ENCODE measurements at places on chromosomes 4 and X.

DNA sequence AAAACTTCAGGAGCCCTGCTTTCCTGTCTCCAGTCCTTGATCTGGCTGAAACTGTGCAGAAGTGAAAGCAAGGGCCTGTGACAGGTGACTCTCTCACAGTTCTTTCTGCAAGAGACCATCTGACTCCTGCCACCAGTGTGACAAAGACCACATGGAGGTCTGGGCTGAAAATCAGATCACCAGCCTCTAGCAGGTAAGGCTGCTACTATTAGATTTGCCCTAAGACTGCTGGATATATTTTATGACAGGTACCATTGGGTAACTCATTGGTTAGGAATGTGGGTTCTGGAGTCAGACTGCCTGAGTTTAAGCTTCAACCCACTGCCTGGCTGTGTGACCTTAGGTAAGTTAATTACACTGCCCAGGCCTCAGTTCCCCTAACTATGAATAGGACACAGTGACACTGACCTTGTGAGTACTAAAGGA, 163.3 kb upstream of the SLC7A11 start:
- no peak for DNase-seq

GRCh38 chr4:57320849-57321248, 210.7 kb upstream of the IGFBP7 start:
- no peak for DNase-seq

- no peak for DNase-seq
Observed at GRCh38 chr4:79013756-79014155, 74.5 kb upstream of the PAQR3 start.

- DNase-seq, result no peak
Observed at GRCh38 chr4:84099599-84099998, 399.5 kb downstream of the NKX6-1 start.

DNA sequence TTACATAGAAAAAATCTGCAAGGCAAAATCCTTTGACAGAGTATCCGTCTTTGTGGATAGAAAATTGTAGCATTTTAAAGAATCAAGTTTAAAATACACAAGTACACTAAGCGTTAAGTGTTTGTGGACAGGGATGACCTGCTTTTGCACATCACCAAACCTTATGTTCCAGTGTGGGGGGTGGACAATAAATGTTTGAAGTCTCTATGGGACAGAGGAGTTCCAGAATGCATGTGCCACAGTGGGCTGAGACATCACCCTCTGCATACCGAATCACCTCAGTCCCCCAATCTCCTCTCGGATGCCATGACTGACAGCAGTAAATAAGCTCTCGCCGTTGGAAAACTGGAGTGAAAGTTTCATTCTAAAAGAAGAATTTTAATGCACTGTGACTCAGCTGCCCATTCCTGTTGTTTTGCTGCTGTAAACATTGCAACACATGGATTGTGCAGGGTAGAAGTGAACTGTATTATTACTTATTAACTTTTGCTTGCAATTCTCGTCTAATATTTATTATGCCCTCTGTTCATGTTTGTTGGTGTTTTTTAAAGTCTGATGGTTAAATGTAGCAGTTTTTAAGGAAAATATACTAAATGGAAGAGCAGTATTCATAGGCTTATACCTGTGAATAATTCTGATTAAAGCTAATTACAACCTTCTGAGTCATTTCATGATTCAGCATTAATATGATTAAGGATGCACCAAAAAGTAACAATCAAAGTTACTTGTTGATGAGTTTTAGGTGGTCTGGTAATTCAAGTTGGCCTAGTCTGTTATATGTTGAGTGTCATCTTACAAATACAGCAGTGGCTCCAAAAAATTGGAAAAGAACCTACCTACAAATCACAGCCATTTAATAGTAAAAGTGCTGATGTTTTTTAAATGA, 24.0 kb downstream of the CDKN2AIP start:
- DNase-seq, result no peak

DNA sequence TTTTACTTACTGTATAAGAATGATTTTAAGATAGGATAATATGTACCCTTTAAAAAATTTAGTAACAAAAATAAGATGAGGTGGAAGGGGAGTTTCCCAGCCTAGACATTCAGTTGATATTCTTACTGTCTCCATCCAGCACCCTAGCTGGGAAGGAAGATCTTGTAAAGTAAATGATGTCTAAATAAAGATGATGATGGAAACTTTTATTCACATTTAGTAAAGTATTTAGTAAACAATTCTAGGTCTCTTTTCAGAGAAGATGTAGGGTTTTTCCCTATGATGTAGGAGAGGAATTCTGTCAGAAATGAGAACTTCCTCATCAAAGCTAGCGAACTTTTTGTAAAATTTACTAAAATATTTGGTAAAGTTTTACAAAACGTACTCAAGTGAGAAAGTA, 136.8 kb downstream of the RAPGEF2 start:
- no peak for DNase-seq

GRCh38 chr4:6925357-6925836, 15.8 kb downstream of the TBC1D14 start:
- DNase-seq, result no peak

DNA sequence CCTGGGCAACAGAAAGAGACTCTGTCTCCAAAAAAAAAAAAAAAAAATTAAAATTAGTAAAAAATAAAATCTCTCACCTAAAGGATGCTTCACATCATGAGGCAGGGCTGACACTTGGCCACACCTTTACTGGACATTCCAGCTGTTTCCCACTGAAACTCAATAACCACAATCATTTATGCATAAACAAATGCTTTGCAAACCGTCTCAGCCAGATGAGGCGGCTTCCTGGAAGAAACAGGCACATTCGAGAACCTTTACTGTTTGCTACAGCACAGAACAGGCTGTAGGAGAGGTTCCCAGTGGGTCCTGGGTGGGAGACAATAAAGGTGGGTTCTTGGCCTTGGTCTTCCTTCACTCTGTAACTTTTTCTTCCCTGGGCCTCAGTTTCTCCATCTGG, 10.9 kb upstream of the TBC1D14 start:
- DNase-seq, result no peak

DNA sequence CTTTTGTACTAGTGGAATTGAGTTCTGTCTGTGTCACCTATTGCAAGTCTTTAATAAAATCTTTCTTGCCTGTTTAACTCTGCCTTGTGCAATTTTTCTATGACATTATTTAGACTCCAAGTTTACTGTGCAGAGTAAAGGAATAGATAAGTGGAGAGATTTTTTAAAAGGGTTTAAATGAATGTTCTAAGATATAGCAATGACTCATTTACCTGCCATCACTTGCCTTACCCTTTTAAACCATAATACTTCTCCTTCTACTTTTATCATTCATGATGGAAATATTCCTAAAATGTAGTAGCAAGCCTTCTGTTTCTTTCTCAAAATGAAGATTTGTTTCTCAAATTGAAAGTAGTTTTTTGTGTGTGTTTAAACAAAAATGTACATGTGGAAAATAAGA, 782.8 kb upstream of the MAGEB2 start:
- DNase-seq, result no peak

- no peak for DNase-seq
Observed at GRCh38 chrX:2401590-2402360, 99.0 kb downstream of the DHRSX start.

DNA sequence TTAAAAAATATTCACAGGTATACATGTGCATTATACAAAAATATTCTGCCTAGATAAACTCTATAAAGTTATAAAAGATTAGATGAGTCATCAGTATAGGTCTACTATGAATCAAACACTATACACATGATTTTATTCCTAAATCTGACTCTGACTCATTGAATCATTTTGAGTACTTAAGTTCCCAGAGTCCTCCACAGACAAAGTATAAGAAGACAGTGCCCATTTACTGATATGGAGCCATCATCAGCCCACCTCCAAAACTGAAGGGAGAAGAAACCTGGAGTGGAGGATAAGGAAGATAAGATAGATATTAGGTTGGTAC, 28.7 kb upstream of the ANTXR2 start:
- no peak for DNase-seq

GRCh38 chr4:121213940-121214339, 49.8 kb upstream of the TNIP3 start:
- DNase-seq, result no peak

DNA sequence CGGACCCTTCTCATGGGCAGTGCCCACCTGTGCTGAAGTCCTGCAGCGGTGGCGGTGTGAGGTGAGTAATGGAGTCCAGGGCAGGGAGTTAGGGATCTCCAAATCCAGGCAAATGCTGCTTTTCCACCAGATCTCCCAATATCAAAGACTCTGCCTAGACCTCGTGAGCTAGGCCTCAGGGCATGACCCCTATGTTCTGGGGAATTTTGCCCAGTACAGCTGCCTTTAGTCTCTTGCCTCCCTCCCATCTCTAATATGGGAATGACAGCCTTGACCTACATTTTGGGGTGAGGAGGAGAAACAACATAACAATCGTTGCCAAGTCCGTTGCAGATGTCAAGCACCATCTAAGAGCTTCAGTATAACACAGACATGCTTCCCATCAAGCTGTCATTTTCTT, 7.3 kb downstream of the PAK3 start:
- DNase-seq, result no peak

DNA sequence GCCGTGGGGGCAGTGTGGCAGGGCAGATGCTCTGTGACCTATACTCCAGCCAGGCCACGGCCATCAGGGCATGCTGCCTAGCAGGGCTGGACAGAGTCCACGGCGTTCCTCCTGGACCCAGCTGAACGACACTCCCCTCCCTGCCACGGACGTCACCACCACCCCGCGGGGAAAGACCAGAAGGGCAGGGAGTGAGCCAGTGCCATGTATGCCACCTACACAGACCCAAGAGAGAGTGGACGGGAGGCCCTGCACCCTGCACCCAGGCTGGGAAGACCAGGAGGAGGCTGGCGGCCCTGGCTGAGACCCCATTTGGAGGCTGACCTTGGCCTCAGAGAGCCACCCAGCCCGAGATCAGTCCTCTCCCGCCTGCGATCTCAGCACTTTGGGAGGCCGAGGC, 101.9 kb downstream of the FAM53A start:
- no peak for DNase-seq

DNA sequence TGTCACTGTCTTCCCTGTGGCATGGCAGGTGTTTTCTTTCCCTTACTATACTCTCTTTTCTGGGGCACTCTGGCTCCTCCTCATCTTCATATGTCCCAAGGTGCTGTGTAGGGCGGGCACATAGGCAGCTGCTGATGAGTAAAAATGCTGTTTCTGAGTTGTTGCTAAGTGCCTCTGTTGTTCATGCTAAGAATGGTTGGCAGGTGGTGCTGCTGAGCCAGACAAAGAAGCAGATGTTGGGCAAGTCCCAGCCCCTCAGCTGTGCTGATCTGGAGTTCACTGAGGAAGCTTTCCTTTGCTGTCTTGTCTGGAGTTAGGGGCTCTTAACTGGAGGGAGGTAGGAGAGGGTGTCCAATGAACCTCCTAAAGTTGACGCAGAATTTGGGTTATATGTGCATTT, 40.6 kb downstream of the HADH start:
- peak; percentile 42 for DNase-seq

- DNase-seq, result no peak
Observed at GRCh38 chrX:148865277-148866210, 365.1 kb downstream of the AFF2 start.

GRCh38 chr4:146462251-146462650, 59.5 kb downstream of the SLC10A7 start:
- DNase-seq, result no peak

DNA sequence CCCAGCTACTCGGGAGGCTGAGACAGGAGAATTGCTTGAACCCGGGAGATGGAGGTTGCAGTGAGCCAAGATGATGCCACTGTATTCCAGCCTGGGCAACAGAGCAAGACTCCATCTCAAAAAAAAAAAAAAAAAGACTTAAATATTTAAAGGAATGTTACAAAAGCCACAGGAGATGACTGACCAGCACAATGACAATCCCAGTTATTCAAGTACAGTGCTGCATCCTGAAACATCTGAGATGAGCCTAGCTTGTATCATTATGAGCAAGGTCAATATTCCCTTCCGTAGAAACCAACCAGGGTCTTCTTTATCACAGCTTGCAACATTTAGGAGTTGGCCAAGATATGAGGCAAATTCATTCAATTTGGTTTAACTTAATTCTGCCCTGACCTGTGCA, 38.6 kb downstream of the LNX1 start:
- DNase-seq, result no peak

- DNase-seq, result no peak
Observed at GRCh38 chrX:102995316-102995715, 58.2 kb downstream of the RAB40AL start.

DNA sequence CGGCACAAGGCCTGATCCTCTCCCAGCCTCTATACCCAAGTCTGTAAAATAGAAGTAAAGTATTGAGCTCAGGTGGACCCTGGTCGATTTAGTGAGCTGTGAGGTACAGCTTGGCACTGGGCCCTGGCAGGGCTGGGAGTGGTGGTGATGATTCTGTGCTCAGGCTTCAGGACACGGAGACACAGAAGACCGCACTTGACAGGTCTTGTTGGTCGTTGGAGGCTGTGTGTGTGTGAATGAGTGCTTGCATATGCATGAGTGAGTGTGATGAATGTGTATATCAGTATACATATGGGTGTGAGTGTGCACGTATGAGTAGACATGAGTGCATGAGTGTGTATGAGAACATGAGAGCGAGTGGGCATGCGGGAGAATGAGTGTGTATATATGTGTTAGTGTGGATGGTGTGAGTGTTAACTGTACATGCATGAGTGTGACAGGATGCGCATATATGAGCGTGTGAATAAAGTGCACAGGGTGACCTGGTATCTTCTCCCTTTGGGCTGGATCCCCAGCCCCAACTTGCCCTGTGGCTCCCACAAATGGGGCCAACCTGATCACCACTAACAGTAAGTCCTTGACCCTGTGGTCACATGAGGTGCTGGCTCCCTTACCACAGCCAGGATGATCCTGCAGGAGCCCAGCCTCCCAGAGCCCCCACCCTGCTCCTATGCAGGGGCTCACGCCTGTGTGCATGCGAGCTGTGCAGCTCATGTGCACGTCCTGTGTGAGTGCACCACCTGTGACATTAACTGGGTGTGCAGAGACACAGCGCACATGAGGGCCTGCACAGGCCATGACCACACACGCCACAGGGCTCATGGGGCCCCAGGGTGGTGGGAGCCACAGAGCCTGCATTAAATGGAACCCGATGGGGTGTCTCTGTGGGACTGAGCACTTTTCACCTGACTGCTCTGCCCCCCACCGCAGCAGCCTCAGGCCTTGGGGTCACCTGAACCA, 20.8 kb downstream of the SH3BP2 start:
- DNase-seq, result no peak
